ENCODE measurements at places on chromosomes 16 and 17. TPM values are rescaled to one million over a fixed set of nuclear protein-coding genes. Genes with fewer than 3 reads are reported as not detected.

KCNG4 gene
- not detected for total RNA-seq

TM4SF5 gene
- total RNA-seq: not detected

KCTD19 gene
- total RNA-seq: 1.0 TPM

- H3K27ac ChIP-seq: no peak overlapping the region
- H3K4me1 ChIP-seq: no peaks in the 10 kb centered on the region
- H3K27me3 ChIP-seq: peaks cover 3% of the 10 kb centered on the region
- no peak overlapping the region for H3K4me3 ChIP-seq
These were observed 37.1 kb downstream of the KNOP1 start for GRCh38 chr16:19680881-19681340.

DNA sequence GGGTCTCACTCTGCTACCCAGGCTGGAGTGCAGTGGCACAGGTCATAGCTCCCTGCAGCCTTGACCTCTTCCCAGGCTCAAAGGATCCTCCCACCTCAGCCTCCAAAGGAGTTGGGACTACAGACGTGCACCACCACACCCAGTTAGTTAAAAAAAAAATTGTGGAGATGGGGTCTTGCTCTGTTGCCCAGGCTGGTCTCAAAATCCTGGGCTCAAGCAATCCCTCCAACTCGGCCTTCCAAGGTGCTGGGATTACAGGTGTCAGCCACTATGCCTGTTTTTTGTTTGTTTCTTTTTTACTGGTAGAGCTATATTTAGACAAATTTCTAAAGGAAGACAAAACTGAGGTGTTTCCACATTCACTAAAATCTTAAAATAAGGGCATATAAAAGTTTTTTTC is 1.7 kb downstream of the CMTR2 start:
- H3K4me1 ChIP-seq: peaks cover 11% of the 10 kb centered on the region
- DNase-seq: no peak
- H3K36me3 ChIP-seq: no peaks in the 10 kb centered on the region
- no peak overlapping the region for H3K27ac ChIP-seq
- H3K4me3 ChIP-seq: no peak overlapping the region

- H3K27ac ChIP-seq: peak overlapping the region; percentile 50
- peaks cover 26% of the 10 kb centered on the region for H3K4me1 ChIP-seq
- H3K36me3 ChIP-seq: peaks cover 11% of the 10 kb centered on the region
These were observed 45.5 kb downstream of the CPPED1 start for GRCh38 chr16:12758031-12758669.

DNA sequence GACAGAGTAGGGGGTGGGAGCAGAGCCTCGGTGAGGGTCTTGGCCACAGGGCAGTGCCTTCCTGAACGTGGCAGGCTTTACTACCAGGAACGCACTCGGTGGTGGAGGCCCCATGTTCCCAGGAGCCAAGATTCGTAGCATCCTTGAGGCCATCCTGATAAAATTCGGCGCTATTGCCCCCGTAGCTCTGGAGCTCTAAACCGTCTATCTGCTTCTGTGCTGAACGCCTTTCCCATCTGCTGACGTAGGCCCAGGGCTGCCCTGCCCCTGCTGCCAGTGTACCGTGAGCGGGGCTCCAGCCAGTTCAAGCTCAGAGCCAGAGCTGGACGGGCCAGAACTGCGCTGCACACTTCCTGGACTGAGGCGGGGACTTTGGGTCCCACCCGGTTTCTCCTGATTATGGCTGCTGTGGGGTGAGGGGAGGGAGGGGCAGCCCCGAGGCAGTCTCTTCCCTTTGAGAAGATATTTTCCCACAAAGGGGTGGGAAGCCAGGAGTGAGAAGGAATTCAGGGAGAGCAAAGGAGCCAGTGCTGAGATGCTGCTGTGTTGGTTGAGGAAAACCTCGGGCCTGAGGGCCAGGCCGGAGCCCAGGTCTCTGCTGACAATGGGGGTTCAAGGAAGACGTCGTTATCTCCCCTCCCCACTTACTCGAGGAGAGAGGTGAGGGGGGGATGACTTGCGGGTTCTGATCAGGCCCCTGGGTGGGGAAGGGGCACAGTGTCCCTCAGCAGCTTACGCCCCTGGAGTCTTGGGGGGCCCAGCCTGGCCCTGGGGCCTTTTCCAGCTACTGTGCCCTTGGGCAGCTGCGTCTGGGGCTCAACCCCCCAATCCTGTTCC is 29.4 kb downstream of the OR1D5 start:
- peaks cover 22% of the 10 kb centered on the region for H3K4me1 ChIP-seq
- H3K36me3 ChIP-seq: no peaks in the 10 kb centered on the region
- no peak for DNase-seq
- H3K27me3 ChIP-seq: peaks cover 6% of the 10 kb centered on the region
- no peak overlapping the region for H3K4me3 ChIP-seq
- H3K27ac ChIP-seq: peak overlapping the region; percentile 38

DNA sequence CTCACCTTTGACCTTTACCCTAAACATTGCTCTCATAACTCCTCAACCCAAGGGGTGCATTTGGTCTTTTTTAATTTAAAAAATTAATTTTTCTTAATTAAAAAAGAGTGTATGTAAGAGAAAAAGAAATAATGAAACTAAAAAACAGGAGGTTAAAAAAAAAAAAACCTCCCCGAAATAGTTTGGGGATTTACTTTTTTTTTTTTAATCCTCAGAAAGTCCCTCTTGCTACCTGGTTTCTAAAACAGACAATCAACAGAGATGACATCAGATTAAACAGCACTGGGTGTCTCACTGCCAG is 301.3 kb downstream of the SOX9 start:
- DNase-seq: no peak
- no peak overlapping the region for H3K4me3 ChIP-seq
- no peaks in the 10 kb centered on the region for H3K4me1 ChIP-seq
- H3K36me3 ChIP-seq: peaks cover 12% of the 10 kb centered on the region
- H3K27ac ChIP-seq: no peak overlapping the region

DNA sequence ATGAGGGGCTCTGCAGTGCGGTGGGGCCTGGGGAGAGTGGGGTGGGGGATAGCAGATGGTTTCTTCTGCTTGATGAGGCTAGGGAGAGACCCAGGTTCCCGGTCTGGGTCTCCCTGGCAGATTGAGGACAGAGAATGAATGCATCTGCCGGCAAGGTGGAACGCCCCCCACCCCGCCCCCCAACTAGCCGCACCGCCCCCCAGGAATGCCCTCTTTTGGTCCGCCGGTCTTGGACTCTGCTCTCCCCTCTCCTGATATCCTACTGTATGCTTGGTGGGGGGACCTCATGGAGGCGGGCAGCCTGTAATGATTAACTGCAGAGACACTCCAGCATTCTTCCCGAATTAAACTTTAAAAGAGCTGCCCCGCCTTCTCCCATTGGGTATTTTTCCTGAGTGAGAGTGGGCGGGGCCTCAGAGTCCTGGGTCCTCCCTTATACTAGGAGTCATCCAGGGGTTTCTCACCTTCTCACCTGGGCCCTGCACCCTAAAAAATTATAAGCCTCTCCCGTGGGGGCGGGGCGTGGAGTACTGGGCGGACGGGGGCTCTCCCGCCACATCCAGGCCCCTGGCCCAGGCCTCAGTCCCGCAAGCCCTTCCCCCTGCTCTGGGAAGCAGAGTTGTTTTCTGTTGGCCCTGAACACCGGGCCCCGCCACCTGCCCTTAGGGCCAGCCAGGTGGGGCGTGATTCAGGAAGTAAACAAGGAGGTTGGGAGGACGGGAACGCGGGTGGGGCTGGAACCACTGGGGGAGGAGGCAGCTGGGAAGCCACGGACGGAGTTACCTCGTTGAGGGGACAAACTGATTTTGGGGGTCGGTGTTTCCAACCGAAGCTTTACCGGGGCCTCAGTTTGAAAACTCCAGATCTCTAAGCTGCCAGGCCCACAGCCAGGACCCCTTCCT is 1.5 kb downstream of the GRB7 start:
- no peaks in the 10 kb centered on the region for H3K4me1 ChIP-seq
- no peaks in the 10 kb centered on the region for H3K36me3 ChIP-seq
- no peak overlapping the region for H3K27ac ChIP-seq

DNA sequence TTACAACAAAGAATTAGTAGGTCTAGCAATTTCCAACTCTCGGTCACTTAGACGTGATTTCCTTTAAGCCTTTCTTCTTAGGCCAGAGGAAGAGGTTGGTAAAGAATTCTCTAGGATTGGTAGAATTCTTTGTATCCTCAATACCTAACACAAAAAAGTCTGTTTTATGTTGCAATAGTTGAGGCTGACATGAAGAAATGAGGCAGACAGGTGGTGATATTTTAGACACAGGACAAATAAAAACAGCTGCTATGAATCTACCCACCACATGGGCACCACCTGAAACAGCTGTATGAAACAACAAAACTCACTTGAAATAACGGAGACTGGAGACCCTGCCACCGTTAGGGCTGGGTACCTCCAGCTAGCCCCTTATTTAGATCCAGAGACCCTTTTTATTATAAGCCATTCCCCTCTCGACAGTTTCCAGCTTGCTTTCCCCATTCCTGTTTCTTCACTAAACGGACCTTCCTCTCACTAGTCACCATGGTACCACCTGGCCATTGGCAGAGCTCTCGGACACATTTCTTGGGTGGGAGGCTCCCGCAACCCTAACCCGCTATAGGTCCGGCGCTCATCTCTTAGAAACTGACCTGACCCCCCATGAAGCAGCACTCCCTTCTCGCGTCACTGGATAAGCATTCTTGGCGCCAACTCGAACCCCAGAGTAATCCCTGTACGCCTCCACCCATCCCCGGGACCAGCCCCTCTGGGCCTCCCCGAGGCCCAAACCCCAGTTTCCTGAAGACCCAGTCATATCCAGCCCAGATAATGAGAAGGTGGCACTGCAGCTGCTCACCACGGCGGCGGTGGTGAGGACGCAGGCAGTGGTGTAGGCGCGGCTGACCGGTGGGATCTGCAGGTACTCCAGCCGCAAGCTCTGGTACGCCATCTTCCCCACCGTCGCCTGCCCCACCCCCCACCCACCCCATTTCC is at the start of gene DERL2:
Gene DERL2 (minus strand): TSS at position 909 of the 936 bp plus-strand sequence. CDS start 17 bp downstream, at position 892.
- peak within 1 kb of the TSS; percentile 100 for H3K4me3 ChIP-seq
- peaks cover 7% of the 10 kb centered on the region for H3K4me1 ChIP-seq

DNA sequence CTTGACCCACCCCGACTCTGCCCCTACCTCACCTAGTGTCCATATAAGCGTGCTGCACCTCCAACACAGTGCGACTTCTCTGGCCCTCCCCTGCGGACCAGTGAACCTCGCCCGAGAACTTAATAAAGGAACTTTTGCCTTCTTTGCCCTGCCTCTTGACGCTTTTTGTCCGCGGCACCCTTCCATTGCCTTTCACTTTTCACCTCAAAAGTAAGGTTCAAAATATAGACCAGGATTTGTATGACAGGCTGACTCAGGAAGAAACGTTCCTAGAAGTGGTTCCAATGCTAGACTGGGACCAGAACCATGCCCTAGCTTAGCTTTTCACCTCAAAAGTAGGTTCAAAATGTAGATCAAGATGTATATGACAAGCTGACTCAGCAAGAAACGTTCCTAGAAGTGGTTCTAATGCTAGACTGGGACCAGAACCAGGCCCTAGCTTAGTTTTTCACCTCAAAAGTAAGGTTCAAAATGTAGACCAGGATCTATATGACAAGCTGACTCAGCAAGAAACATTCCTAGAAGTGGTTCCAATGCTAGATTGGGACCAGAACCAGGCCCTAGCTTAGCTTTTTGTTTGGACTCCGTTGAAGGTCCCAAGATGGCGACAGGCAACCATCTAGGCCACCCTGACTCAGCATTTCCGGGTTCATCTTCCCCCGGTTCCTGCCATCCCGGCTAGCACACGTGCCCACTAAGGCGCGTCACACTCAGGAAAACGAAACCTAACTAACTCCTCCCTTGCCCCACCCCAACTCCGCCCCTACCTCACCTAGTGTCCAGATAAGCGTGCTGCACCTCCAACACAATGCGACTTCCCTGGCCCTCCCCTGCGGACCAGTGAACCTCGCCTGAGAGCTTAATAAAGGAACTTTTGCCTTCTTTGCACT is 51.0 kb upstream of the TMEM97 start:
- no peak overlapping the region for H3K27ac ChIP-seq
- peaks cover 12% of the 10 kb centered on the region for H3K36me3 ChIP-seq
- no peaks in the 10 kb centered on the region for H3K4me1 ChIP-seq

GRCh38 chr17:10612957-10613744 is 44.0 kb downstream of the MYH3 start:
- H3K4me1 ChIP-seq: peaks cover 2% of the 10 kb centered on the region
- no peak overlapping the region for H3K27ac ChIP-seq
- peaks cover 2% of the 10 kb centered on the region for H3K27me3 ChIP-seq
- DNase-seq: no peak

Measured in glutamatergic neuron (in vitro differentiated cells).